WTC11 (cell line): ENCODE measurements at places on chromosomes 13 and 19. TPM values are rescaled to one million over a fixed set of nuclear protein-coding genes. Genes with fewer than 3 reads are reported as not detected.

The ACER1 gene
- not detected in 3 replicates for total RNA-seq

The SIGLEC10 gene
- total RNA-seq: 0.44 TPM in 1 of 3 replicates, not detected in the others

GRCh38 chr13:70923863-70924752, 815.9 kb upstream of the KLHL1 start:
- no peak overlapping the region for H3K4me3 ChIP-seq
- H3K27ac ChIP-seq: no peak overlapping the region
- DNase-seq: peak; percentile 8
- H3K36me3 ChIP-seq: no peaks in the 10 kb centered on the region

DNA sequence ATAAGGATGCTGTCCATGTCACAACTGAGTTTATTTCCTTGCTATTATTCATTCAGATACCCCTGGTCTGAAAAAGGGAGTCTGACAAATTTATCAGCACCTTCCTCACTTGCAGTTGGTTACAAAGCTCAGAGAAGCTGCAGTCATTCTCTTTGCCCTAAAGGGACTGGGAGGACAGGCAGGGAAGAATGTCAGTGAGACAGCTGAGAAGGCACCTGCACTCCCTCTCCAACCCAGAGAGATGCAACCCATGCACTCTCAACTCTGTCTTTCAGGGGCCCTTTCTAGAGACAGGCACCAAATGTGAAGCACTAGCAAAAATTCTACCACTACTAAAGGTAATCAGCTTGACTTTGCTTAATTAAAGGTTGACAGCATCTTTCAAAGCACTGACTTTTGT, 83.3 kb downstream of the CRYL1 start:
- no peaks in the 10 kb centered on the region for H3K27me3 ChIP-seq
- H3K27ac ChIP-seq: no peak overlapping the region
- DNase-seq: no peak

GRCh38 chr19:5145521-5146511, 176.9 kb downstream of the KDM4B start:
- peaks cover 5% of the 10 kb centered on the region; the same call in 1 of the 2 replicates for H3K4me1 ChIP-seq
- H3K36me3 ChIP-seq: peaks cover 7% of the 10 kb centered on the region
- no peaks in the 10 kb centered on the region for H3K27me3 ChIP-seq
- H3K27ac ChIP-seq: no peak overlapping the region; the same call in 1 of the 2 replicates
- no peak overlapping the region for H3K4me3 ChIP-seq

DNA sequence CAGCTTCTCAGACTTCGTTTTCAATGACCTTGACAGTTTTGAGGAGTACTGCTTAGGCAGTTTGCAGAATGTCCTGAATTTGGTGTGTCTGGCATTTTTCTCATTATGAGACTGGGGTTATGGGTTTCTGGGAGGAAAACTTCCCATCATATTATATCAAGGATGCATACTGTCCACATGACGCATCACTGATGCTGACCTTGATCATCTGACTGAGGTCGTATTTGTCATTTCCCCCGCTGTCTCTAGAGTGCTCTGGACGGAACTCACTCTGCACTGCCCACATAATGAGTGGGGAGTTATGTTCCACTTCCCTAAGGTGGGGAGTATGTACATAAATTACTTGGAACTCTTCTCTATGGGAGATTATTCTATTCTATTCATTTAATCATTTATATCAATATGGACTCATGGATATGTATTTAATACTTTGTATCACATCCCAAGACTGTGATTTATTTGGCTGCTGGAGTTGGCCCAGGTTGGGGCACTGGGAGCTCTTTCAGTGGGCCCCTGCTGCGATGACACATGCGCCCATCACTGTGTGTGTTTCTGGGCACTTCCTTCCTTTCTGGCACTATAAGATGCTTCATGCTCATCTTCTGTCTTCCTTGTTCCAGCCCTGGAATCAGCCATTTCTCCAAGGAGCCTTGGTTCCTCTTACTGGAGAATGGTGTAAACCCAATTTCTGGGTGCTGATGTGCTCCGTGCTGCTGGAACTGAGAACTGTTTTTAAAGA, 138.6 kb downstream of the MIPEP start:
- no peak overlapping the region for H3K4me3 ChIP-seq
- H3K27ac ChIP-seq: no peak overlapping the region; the same call in 1 of the 2 replicates
- H3K27me3 ChIP-seq: no peaks in the 10 kb centered on the region
- DNase-seq: no peak

- H3K27ac ChIP-seq: peak overlapping the region; percentile 36; the same call in 1 of the 2 replicates
- peaks cover 30% of the 10 kb centered on the region for H3K4me1 ChIP-seq
- H3K4me3 ChIP-seq: no peak overlapping the region
- no peaks in the 10 kb centered on the region for H3K27me3 ChIP-seq
- H3K36me3 ChIP-seq: peaks cover 48% of the 10 kb centered on the region
These were observed 5.6 kb downstream of the SAFB start for GRCh38 chr19:5628461-5628860.

GRCh38 chr19:6199240-6199994, 64.0 kb downstream of the ACSBG2 start:
- H3K36me3 ChIP-seq: peaks cover 28% of the 10 kb centered on the region
- H3K4me3 ChIP-seq: peak overlapping the region; percentile 85
- H3K27ac ChIP-seq: peak overlapping the region; percentile 79
- peak; percentile 98 for DNase-seq
